Cardiac ventricle fibroblast (primary cell): ENCODE measurements at places on chromosomes 1 and 21. TPM values are rescaled to one million over a fixed set of nuclear protein-coding genes. Genes with fewer than 3 reads are reported as not detected.

The SLC6A17 gene
- total RNA-seq, result 0.12 and 0.15 TPM in 2 replicates

The TINAGL1 gene
- total RNA-seq, result 9.4 and 12.2 TPM in 2 replicates

The LAMC2 gene
- total RNA-seq, result 2.2 and 3.3 TPM in 2 replicates

The CRYBG2 gene
- total RNA-seq, result not detected in 2 replicates

The CFAP107 gene
- not detected in 2 replicates for total RNA-seq
